MCF 10A (cell line): ENCODE measurements at places on chromosomes 1 and 21. TPM values are rescaled to one million over a fixed set of nuclear protein-coding genes. Genes with fewer than 3 reads are reported as not detected.

DNA sequence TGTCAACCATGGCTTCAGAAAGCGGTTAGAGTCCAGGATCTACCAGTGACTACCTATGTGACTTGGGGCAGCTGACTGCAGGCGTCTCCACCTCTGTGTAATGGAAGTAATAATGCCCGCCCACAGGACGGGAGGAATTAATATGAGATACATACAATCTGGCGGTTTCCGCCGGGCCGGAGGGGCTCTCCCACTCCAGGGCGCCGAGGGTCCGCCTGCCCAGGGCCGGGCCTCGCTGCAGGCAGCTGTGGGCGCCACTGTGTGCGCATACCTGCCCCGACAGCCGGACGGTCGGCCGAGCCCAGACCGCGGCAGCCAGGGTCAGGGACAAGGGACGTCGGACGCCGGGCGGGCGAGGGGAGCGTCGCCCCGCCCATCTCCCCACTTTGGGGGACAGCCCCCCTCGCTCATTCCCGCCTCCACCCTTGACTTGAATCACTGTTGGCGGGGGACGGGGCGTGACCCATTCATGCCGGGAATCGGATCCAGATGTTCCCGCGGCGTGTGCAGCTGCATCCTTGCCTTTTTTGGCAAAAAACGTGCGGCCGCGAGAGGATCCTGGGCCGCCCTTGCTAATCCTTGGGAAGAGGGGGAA lies 6.0 kb upstream of the SF3A3 start:
- DNase-seq, result no peak

DNA sequence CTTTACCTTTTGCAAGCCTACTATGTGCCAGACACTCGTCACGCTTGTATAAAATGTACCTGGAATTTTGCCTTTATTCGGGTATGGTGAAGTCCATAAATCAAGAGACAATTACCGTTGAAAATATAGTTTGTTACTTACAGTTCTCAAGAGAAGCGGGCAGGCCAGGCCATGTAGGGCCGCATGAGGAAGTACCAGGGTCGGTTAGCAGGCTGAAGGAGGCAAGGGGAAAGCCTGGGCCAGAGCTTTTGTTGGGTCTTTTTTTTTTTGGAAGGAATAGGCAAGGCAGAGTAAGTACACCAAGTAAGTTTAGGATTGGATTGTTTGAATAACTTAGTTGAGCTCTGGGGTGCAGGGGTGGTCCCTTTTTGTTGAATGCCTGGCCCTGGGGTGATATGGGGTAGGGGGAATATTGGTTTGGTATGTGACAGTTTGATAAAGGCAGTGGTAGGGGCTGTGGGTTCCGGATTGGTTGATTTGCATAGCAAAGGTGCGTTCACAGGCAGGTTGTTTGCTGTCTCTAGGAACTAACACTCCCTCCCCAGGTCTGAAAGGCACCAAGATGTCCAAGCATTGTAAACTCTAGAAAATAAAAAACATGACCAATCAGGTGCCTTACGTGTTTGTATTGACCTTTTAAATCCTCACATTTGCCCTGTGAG lies 80.7 kb downstream of the KAZN start:
- no peak for DNase-seq

GRCh38 chr21:34517491-34518245 lies 5.7 kb upstream of the KCNE1 start:
- no peak for DNase-seq

Gene CRYBG2
- 8.6 and 14.2 TPM in 2 replicates for total RNA-seq

GRCh38 chr1:162903246-162903645 lies 42.3 kb upstream of the CCDC190 start:
- DNase-seq, result no peak

- no peak for DNase-seq
Observed at GRCh38 chr21:18877917-18878316, 474.3 kb upstream of the TMPRSS15 start.

Gene PADI3
- 0.12 TPM in 1 of 2 replicates, not detected in the other for total RNA-seq

- DNase-seq, result peak; percentile 53
Observed at GRCh38 chr1:158527190-158527815, 26.9 kb downstream of the OR6Y1 start.

DNA sequence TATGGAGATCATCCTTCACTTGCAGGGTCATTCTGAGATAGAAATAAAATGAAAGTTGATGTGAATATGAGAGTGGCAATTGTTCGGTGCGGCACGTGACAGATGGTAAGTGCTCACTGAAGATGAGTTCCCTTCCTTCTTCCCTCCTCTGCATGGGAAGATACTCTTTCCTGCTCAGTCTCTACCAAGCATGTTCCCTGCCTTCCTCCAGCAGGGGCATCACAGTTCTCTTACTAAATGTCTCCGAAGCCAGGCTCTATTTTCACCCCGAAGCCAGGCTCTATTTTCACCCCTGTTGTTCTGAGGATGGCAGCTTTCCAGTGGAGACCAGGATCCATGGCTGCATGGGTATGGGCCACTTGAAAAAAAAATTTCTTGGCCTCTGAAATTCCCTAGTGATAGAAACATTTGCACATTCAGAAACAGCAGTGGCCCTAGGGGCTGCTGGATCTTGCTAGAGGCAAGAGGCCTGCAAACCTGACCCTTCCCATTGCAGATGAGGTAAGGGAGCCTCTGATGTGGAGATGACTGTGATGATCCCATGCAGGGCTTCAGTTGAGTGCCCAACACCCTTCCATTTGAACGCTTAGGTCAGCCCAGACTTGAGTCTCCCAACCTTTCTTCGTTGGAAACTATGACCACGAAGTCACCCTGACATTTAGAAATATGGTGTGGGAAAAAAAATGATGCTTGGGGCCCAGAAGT lies 123.7 kb upstream of the HMGB4 start:
- DNase-seq, result no peak

GRCh38 chr1:234909851-234910250 lies 218.8 kb downstream of the TOMM20 start:
- DNase-seq, result no peak

DNA sequence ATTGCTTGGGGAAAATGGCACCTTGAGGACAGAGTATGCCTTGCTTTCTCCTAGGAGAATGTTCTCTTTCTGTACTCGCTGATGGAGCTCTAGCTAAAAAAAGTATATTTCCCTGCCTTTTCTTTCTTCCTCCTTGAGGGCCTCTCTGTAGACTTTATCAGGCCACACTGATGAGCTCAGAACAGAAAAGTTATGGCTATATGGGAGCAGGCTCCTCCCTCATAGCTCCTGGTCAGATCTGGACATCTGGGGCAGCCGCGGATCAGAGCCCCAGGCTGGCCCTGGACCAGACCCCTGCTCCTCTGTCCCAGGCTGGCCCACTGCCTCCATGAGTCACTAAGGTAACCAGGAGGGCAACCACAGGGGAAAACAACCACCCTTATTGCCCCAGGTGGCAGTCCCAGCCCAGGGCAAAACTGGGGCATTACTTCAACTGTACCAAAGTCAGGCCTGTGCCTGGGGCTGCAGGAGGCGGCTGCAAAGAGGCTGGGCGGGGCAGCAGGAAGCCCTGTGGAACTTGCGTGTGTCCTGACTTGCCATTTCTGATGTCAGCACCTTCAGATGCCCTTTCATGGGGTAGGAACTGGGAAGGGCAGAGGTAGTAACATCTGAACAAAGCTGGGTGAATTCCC lies 26.3 kb upstream of the ZNF648 start:
- DNase-seq, result peak; percentile 70

- peak; percentile 33 for DNase-seq
Observed at GRCh38 chr1:243580072-243580471, 270.0 kb downstream of the AKT3 start.

DNA sequence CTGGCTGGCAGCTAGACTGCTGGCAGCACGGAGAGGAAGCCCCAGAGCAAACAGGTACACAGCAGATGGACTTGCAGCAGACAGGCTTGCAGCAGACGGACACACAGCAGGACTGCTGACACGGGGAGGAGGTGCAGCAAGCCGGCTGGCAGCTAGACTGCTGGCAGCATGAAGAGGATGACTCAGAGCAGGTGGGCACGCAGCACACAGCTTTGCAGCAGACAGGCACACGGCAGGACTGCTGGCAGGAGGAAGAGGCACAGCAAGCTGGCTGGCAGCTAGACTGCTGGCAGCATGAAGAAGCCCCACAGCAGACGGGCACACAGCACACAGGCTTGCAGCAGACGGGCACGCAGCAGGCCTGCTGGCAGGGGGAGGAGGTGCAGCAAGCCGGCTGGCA lies 498 bp downstream of the KRTAP10-2 start:
- peak; percentile 33 for DNase-seq

DNA sequence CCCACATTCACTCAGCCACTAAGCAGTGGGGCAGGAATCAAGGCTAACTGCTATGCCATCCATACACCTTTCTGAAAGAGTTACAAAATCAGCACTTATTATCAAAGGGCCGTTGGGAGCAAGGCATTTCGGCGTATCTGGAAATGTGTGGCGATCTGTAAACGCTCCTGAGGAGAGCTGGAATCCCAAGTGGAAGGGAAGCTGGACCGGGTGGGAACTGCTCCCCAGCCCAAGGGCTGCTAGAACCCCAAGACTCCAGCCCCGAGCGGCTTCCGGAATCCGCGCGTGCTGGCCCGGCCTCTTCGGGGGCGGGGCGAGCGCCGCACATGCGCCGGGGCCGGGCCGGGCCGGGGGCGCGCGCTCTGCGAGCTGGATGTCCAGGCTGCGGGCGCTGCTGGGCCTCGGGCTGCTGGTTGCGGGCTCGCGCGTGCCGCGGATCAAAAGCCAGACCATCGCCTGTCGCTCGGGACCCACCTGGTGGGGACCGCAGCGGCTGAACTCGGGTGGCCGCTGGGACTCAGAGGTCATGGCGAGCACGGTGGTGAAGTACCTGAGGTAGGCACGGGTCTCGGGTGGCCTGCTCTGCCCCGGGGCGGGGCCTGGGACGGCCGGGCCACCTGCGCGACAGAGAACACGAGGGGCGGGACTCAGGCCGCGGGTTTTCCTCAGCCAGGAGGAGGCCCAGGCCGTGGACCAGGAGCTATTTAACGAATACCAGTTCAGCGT lies at the start of gene NAXE:
Gene NAXE, plus strand, starts transcription at position 345 of the 726 bp plus-strand sequence. Its CDS starts 29 bp downstream, at position 374.
- DNase-seq, result peak; percentile 77

Gene KIF14
- total RNA-seq, result 13.4 and 25.5 TPM in 2 replicates

GRCh38 chr1:77040826-77041225 lies 173.5 kb downstream of the ST6GALNAC5 start:
- no peak for DNase-seq

DNA sequence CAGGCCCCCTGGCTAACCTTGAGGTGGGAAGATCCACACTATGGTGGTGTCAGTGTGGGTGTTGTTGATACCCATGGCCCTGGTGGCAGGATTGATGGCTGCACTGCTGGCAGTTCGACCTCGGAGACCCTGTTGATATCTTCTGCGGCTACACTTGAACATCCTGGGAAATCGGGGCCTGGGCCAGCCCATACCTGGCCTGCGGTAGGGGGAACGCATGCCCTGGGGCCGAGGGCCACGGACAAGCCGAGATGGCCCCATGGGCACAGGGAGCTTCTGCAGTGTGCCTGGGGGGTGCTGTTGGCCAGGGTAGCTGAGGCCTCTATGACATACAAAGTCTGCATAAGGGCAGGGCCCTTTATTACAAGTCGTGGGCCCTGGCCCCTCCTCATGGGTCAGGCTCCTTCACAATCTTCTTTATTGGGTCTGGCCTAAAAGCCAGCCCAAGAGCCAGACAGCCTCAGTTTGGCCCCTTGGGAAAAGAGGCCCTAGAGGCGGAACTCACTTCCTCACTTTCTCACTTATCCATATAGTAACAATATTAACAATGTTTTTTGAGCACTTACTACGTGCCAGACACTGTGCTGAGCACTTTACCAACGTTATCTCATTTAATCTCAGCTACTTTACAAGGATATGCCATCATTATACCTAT lies at the start of gene P3R3URF:
Gene P3R3URF, minus strand, starts transcription at position 278 of the 655 bp plus-strand sequence. Its CDS starts 17 bp downstream, at position 261.
- no peak for DNase-seq

DNA sequence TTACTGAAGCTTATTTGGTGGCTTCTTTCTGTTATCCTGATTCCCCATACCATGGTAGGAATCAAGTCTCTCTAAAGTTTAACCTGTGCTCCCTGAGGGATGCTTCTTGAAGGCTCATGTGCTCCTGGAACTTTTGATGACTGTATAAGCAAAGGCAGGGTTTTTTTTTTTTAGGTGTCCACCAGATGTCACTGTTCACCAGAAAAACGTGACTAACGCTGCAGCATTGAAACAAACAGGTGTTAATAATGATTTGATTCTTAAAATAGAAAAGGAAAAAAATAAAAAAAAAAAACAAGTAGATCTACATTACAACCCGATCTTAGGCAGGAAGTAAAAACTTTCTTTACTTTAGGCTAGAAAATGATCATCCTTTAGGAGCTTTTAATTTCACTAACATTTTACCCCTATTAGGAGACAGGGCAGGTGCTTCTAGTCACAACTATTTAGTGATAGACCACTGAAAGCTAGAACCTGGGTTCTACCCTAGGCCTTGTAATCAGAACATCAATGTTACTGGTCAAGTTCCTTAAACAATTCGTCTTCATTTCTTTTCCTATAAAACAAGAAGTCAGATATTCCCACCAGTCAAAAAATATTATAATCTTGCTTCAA lies 223.0 kb downstream of the PLA2G4A start:
- peak; percentile 82 for DNase-seq
